NCI-H2081 (cell line): ENCODE measurements at places on chromosomes 1 and 21.

DNA sequence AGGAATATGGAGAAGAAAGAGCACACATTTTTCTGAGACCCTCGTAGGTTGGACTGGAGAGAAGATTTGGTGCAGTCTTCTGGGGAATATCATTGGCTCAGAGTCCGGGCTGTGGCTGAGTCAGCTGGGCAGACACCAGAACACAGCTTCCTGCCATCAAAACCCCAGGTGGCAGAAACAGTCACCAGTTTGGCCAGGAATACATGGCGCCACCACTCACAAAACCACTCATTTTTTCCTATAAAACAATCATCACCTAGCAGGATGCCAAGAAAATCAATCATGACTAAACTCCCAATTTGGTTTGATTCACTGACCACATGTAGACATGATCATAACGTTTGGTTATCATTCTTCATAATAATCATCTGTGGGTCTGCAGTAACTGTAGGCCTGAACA is 178.1 kb upstream of the PBX1 start:
- DNase-seq: peak; percentile 90

- no peak for DNase-seq
Measured at GRCh38 chr1:116334868-116335635, 38.0 kb upstream of the ATP1A1 start.

GRCh38 chr1:61142043-61142440 is 59.7 kb downstream of the NFIA start:
- no peak for DNase-seq

GRCh38 chr1:26704629-26705028 is 8.8 kb downstream of the ARID1A start:
- DNase-seq: no peak

- DNase-seq: no peak
Measured at GRCh38 chr21:32456497-32456918, 44.0 kb downstream of the EVA1C start.

- no peak for DNase-seq
Measured at GRCh38 chr1:238005116-238005515, 114.4 kb upstream of the ZP4 start.

DNA sequence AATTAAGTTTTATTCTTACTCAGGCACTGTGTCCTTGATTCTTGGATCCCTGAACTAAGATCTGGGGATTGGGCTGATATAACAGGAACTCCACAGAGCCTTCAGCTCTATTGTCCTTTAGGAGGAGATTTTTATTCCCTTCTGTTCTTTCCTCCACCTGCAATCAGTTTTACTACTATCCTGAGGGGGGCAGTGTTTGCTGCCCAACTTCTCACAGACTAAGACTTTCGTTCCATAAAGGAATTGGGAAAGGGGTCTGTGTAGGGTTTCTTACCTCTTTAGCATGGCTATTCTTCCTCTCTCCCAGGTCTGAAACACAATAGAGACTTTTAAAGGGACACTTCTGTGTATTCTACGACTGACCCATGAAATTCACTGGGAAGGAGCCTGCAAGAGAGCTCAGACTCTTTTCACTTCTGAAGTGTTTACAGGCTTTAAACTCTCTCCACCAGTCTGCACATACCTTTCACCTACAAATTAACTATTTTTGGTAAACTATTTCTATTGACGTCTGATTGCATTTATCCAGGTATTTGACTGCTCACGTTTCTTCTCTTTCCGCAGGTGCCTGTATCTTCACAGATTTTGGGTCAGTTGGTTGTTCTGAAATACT is 103.3 kb upstream of the DEPDC1 start:
- DNase-seq: peak; percentile 2

DNA sequence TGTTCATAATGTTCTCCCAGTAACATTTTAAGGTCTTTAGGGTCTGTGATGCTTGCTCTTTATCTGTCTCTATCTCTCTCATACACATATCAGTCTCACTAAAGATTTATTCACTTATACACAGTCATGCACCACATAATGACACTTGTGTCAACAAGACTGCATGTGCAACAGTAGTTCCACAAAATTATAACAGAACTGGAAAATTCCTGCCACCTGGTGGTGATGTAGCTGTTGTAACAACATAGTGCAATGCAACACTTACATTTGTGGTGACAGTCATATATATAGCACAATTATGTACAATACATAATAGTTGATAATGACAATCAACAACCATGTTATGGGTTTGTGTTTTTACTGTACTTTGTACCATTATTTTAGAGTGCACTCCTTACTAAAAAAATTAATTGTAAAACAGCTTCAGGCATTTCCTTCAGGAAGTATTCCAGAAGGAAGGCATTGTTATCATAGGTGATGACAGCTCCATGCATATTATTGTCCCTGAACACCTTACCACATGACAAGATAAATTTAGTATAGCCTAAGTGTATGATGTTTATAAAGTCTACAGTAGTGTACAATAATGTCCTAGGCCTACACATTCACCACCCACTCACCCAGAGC is 8.1 kb downstream of the TDRD5 start:
- DNase-seq: peak; percentile 81

DNA sequence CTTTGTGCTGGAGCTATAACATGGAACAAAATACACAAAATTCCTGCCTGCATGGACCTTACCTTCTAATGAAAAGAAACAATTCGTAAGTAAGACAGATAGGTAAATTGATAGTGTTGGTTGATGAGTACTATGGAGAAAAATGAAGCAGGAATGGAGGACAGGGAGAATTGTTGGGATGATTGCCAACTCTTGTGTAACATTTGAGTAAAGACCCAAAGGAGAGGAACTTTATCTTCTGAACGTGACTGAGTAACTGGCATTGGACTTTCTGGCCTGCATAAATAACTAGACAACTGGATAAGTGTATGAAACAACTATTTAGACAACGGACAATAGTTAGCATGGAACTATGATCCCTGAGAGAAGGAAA is 6.8 kb upstream of the EFCAB14 start:
- no peak for DNase-seq

DNA sequence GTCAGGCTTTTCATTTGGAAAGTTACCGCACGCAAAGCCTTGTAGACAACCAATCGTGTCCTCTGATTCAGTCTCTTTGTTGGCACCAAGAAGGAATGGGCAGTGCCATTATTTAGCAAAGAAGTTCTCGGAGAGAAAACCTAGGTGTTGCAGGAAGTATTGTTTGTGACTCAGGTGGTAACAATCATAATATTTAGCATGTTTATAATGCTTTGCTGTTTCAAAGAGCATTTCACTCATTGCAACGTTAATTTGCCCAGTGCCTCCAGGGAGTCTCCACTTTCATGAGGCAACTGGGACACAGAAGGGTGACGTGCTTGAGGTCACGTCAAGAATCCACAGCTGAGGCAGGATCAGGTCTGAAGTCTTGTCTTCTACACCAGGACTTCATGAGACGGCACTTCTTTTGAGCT is 31.4 kb downstream of the STPG1 start:
- DNase-seq: no peak

DNA sequence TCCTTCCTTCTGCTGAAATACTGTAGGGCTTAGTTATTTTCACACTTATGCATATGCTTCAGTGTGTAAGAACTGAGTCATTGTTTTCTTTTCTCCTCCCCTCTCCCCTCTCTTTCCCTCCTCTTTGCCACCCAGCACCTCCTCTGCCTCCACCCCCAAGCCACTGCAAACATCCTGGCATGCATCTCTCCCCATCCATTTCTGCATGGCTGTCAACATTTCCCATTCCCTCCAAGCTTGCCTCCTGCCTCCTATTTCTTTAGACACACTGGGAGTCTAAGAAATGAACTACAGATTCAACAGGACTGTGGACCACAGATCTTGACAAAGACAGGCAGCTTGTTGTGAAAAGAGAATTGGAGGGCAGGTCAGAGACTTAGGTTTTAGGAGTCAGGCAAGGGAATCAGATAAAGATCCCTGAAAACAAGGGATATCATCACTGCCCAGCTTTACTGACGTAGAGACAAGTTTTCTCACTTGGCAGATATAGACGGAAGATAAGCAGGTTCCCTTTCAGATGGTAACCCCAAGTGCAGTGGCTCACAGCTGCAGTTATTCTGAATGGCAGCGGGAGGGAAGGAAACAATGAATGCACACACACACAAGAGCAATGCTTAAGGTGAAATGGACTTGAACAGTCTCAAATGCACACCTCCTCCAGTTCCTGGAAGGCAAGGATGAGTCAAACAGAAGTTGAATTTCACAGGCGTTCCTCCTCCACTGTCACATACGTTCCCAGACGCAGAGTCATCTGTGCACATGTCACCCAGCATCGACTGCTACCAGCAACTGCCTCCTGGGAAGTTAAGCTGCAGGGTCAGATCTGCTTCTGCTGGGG is 56.1 kb downstream of the HIVEP3 start:
- no peak for DNase-seq

DNA sequence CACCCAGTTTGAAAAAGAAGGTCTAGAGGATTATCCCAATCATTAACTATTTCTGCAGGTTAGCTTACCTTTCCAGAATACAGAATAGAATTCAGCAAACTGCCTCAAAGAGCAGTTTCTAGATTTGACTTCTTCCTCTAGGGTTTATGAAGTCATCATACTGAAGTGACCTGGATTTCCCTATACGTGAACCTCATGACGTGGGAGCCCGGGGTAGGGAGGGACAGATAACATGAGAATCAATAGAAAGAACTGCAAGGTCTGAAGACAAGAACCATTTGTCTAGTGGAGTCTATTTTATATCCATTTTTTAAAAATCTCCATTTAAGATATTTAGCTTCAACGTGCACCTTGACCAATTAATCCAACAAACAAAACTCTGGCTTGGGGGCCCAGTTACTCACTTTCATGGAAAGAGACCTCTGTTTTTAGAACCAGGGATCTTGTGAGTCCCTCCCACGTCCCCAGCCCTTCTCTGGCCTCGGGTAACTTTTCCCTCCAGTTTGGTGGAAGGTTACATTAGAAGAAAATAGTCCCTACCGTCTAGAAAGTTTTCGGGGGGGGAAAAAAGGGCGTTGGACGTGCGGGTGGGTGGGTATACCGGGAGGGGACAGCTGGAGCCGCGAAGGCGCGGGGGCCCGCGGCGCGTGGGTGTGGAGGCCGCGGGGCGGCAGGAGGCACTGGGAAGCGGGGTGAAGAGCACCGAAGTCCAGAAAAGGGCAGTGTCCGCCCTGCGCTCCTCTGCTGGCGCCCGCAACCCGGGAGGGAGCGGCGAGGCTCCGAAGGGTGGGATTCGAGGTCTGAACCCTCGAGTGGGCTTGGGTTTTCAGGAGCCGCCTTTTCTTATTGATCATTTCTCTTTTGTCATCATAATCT is 13.8 kb upstream of the POGZ start:
- no peak for DNase-seq

- DNase-seq: no peak
Measured at GRCh38 chr1:83694449-83694848, 304.5 kb downstream of the TTLL7 start.

- no peak for DNase-seq
Measured at GRCh38 chr1:197218857-197219256, 49.2 kb upstream of the CRB1 start.

DNA sequence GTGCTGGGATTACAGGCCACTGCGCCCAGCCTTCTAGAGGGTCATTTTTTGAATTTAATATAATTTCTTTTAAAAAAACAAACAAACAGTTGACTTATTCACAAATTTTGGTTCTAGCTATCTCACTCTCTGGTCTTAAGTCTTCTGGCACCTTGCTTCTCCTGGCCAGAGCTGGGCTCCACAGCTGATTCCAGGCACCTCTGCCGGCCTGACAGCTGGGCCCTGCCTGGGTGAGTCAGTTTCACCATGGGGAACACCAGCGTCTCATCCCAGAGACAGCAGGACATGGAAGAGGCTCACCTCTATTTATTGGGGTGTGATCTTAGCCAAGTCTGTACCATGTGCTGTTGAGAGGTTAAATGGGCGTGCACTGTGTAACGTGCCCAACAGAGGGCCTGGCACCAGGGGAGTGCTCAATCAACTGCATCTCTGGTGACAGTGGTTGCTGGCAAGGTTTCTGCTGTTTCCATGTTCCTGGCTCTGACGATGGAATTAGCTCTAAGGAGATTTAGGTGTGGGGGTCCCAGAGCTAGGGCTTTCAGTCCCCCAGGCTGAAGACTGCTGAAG is 956 bp downstream of the CPLANE2 start:
- peak; percentile 76 for DNase-seq

DNA sequence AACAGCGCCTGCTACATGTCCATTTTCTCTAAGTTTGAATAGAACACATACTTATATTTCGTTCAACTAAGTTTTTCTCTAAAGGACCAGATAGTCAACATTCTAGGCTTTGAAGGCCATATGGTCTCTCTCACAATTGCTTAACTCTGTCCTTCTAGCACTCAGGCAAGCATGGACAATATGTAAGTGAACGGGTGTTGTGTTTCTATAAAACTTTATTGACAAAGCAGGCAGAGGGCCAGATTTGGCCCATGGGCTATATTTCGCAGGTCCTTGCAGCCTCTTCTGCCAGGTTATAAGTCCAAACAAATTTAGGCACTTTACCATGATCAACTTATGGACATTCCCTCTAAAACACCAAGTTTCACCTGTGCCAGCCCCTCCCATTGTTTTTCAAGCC is 21.1 kb downstream of the KLHDC7A start:
- no peak for DNase-seq

DNA sequence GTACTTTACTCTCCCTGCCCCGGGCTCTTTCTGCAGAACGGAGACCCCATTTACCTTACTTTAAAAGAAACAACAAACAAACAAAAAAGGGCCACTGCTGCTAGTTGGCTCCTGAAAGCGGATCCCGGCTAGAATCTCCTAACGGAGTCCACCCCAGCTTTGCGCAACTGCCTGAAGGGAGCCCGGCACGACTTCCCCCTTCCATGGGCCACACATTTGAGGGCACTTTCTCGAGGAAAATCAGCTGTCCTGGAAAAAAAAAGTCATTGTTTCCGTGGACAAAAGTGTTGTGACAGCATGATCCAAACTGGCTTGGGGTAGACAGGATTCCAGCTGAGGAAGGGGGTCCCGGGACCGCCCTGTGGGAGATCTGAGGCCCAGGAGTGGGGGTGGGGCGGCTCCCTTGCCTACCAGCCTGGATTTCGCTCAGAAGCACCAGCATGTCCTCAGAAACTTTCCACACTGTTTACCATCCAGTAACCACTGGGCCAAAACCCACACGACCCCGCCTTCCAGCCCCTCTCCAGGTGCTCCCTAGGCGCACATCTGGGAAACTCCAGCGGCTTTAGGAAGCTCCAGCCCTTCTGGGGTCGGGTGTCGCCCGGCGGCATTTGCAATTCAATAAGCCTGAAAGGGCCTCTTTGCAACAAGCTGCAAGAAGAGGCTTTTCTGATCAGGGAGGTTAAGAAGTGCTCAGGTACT is 4.8 kb downstream of the RIPK4 start:
- DNase-seq: no peak

GRCh38 chr1:29647581-29647980 is 411.3 kb downstream of the PTPRU start:
- DNase-seq: no peak
